Putamen (tissue), 1 donor: ENCODE measurements at places on chromosomes 13 and 19.

- DNase-seq: no peak
Measured at GRCh38 chr19:41922585-41922984, 5.7 kb downstream of the ERFL start.

DNA sequence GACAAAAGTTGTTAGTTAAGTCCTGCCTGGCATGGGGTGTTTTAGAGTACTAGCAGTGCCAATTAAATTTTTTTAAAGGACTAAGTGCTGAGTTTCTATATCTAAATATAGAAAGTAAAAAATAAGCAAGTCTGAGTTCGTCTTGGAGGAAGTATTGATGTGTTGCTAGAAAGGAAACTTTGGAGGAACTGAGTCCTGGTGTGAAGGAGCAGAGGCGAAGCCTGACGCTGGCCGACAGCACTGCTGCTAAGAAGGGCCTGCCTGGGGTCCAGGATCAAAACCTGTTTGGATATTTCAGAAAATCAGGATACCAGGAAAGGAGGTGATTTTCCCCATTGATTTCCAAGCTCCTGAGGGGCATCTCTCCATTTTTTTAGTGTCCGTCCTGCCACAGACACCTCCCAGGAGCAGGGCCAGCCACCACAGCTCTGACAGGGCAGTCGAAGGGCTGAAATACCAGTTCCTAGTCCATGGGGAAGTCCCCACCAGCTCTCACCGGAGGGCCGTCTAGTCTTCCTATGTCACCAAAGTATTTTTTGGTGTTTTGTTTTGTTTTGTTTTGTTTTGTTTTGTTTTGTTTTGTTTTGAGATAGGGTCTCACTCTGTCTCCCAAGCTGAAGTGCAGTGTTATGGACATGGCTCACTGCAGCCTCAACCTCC is 38.2 kb upstream of the NPAS1 start:
- no peak for DNase-seq

GRCh38 chr13:81738364-81738763 is 1397.4 kb upstream of the SPRY2 start:
- no peak for DNase-seq

DNA sequence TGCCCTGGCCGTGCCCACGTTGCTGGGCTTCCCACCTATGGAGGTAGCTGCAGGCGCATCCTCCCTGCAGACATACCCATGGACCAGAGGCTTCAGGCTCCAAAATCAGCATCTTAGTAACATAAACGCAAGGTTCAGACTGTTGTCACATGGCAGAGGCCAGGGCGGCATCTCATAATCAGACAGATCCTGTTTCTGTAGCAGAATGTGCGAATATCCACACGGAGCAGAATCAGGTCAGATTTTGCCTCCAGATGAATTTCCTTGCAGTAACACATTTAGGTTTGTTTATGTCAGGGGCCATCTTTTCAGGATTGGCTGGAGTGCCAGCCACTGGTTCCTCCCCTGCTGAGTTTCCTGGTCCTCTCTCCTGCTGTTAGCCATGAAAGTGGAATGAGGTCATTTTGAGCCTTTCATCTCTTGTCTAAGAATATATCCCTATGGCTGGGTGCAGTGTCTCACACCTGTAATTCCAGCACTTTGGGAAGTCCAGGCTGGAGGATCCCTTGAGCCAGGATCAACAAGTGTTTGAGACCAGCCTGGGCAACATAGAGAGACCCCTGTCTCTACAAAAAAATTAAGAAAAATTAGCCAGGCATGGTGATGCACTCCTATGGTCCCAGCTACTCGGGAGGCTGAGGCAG is 20.5 kb downstream of the SMARCA4 start:
- DNase-seq: no peak

DNA sequence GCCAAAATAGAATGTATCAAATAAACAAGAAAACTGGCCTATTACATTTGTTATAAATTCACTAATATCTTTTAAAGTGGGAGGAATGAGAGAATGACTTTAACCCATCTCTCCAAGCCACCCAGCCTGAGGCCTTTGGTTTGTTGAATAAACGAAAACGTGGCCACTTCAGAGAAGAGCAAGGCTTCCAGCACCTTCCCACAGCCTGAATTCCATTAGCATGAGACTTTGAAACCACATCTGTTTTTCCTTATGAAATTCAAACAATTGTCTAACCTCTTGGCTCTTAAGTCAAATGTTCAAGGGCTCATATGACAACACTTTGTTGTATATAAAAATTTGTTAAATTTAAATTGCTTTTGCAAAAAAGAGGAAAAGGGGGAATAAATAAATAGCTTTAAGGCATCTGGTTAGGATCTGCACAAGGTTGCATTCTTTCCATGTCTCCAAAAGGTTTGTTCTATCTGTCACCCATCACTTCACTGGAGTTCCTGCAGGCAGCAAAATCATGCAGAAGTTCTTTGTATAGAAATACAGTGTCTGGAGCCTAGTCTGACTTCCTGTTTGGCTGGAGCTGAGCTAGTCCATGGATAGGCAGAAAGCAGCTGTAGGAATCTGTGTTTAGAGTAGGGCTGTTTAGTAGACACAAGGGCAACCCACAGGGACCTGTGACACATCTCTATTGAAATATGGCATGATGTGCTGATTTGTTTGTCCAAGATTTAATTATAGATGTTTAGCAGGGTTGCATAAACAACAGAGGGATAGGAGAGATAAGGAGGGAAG is 502.3 kb downstream of the KCTD12 start:
- no peak for DNase-seq

GRCh38 chr13:91349992-91350911 is 2.8 kb downstream of the MIR17HG start:
- no peak for DNase-seq

GRCh38 chr19:12092065-12092867 is 27.7 kb downstream of the ZNF844 start:
- DNase-seq: peak; percentile 73

DNA sequence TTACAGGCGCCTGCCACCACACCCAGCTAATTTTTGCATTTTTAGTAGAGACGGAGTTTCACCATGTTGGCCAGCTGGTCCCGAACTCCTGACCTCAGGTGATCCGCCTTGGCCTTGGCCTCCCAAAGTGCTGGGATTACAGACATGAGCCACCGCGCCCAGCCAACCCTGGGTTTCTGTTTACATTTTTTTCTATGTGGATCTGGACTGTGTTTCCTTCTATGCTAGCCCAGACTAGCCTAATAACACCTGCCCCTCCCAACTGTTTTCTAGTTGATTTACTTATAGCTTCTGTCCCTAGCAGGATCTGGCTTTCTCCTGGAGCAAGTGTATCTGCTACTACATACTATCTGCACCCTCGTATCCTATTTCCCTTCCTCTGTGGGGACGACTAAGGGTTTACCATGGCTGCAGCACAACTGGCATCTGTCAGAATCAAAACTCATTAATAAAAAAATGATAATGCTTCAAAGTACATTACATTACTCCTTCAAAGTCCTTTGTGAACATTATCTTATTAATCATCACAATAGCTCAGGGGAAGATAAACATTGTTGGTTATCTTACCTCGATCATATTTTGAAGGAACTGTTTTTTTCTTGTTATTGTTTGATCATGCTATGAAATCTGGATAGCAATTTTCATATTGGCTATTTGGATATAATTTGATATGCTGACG is 228.3 kb downstream of the KLF5 start:
- no peak for DNase-seq
